ENCODE measurements at places on chromosomes 12 and 14. TPM values are rescaled to one million over a fixed set of nuclear protein-coding genes. Genes with fewer than 3 reads are reported as not detected.

GRCh38 chr14:57378661-57379060 is 11.7 kb upstream of the NAA30 start:
- DNase-seq: no peak

GRCh38 chr14:24802236-24802635 is 168.2 kb upstream of the GZMB start:
- no peak for DNase-seq

DNA sequence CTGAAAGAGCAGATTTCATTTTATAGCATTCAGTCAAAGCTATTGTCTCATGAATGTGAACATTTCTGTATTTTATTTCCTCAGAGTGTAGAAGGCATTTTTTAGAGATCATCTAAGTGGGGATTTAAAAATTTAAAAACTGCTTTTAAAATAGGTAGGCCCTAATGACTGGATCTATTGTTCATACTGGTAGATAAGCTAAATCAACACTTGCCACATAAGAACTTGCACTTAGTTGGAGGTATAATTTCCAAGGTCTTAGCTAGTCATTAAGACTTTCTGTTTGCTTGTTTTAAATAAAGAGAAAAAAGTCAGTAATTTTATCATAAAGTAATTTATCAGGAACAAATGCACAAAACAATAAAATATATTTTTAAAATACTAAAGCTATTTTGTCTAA is 75.2 kb upstream of the LMO3 start:
- no peak for DNase-seq

DNA sequence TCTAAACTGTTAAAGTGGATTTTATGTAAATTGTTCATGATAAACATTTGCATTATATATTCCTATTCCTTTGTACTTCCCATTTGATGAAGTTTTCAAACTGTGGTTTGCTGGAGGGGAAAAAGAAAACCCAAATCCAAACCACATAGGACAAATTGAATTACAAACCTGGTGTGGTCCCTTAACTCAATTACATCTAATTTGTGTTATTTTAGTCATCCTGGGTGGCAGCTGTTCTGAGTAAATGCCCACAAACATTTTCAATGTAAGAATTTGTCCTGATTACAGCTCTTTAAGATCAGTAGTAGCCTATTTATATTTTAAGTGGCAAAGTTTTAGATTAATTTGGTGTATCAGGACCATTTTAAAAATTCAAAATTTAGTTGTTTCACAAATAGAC is 153.9 kb downstream of the RAD51B start:
- DNase-seq: no peak

The PUS7L gene
- 8.8 TPM for polyA plus RNA-seq
